Activated T-helper 1 cell treated with Interleukin-2 at 50 U/mL for 16 hours (primary cell): ENCODE measurements at places on chromosomes 13 and 19.

DNA sequence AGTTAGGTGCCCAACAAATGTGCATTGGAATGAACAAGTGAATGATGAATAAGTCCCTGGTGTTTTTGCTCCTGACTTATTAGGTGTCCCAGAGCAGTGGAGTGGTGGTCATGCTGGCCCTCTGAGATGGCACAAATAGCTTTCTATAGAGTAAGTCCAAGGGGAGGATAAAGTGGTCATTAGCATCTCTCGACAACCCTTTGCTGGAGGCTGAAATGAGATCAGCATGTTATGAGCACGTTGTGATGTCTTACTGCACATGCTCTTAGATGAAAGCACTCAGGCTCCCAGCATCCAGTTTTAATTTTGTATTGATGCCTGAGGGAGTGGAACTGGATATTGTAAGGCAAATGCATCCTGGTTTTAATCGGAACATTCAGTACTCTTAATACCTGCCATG, 326.2 kb downstream of the RFC3 start:
- no peak for DNase-seq

- no peak for DNase-seq
These were observed 53.4 kb downstream of the KCNC3 start for GRCh38 chr19:50275577-50276368.

DNA sequence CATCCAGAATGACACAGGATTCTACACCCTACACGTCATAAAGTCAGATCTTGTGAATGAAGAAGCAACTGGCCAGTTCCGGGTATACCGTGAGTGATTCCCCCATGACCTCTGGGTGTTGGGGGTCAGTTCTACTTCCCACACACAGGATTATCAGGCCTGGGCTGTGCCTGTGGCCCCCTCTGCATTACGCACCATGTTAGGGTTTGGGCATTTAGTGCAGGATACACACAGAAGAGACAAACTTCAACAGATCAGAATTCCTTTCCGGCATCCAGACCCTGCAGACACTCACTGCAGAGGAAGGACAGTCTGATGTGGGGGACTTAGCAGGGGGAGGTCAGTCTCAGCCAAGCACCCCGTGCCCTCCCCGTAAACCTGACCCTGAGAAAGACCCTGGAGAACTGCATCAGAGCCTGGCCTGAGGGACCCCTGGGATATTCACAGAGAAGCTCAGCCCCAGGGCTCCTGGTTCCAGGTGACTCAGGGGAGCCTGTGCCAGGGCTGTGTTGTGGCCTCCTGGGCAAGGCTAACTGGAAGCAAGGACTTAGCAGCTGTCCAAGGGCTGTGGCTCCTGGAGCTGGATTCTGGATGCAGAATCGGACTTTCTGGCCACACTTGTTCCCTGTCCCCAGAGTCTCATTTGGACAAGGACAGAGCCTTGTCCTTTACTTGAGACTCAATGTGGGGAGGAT, 1.7 kb downstream of the CEACAM5 start:
- no peak for DNase-seq

- no peak for DNase-seq
These were observed 482.0 kb downstream of the UQCRFS1 start for GRCh38 chr19:28730791-28731512.

DNA sequence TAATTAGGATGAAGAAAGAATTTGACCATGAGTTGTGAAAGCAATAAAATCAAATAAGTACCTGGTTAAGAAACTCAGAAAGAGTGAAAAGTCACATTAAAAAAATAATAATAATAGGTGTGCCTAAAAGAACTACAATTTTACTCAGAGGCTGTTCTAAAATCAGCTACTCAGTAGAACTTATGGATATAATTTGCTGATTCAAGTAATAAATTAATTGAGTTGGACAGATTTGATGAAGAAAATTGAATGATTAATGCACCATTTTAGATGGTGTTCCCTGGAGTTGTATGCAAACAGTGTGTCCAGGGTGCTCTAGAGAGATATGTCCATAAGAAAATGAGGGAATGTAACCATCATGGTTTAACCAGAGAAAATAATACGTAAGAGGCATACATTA, 2852.5 kb downstream of the PCDH9 start:
- DNase-seq = no peak

- DNase-seq = no peak
These were observed 38.0 kb downstream of the ITGBL1 start for GRCh38 chr13:101490406-101491015.

- peak; percentile 59 for DNase-seq
These were observed 692 bp upstream of the ZNF580 start for GRCh38 chr19:55640043-55640576.

- no peak for DNase-seq
These were observed 2521.1 kb downstream of the PCDH9 start for GRCh38 chr13:64709079-64709478.

DNA sequence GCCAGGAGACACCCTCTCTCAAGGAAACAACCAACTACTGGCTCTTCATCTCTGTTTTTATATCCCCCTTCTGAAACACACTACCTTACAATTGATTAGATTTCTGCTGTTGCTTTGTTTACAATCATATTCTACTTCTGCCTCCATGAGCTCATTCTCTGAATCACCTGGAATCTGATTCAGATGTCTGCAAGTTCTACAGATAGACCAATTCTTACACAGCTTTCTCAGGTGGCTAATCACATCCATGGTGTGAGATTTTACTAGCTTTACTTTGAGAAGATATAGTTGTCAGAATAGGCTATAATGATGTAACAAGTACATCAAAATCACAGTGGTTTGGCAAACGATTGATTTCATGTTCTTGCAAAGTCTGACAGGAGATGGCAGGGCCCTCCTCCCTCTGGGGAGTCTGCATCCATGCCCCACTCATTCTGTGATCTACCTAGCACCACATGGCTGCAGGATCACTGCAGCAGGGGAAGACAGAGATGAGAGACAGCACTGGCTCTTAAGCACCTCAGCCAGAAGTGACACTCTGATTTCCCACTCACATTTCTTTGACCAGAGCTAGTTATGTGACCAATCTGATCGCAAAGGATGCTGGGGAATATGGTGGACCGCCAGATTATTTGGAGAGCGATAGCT, 243.7 kb downstream of the FOXO1 start:
- no peak for DNase-seq
